Stimulated activated CD4-positive, alpha-beta T cell treated with anti-CD3 and anti-CD28 coated beads, Interleukin-1b, Interleukin-23, amount 100 ng/mL, for 1 hour (primary cell): ENCODE measurements at places on chromosomes 16 and 17.

DNA sequence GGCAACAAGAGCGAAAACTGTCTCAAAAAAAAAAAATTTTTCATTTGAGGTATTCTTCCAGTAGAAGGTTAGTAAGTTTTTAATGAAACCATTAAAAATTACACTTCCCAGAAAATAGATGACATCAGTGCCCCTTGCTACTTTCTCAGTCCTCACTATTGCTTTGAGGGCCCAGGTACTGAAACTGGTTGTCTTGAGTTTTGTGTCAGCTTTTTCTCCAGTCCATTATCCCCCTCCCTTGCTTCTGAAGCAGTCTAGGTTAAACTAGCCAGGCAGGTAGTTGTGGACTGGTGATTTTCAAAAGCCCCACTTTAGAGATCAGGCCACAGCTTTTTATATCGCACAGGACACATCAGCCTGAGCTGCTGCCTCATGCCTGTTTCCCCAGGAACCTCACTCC lies 10.9 kb downstream of the SMCR8 start:
- no peak for DNase-seq

- DNase-seq, result peak; percentile 51
Measured at GRCh38 chr16:85393674-85394451, 219.3 kb upstream of the GSE1 start.

- DNase-seq, result no peak
Measured at GRCh38 chr17:79685121-79685520, 45.6 kb upstream of the ENPP7 start.

- DNase-seq, result no peak
Measured at GRCh38 chr16:27152121-27152520, 51.2 kb upstream of the KDM8 start.

DNA sequence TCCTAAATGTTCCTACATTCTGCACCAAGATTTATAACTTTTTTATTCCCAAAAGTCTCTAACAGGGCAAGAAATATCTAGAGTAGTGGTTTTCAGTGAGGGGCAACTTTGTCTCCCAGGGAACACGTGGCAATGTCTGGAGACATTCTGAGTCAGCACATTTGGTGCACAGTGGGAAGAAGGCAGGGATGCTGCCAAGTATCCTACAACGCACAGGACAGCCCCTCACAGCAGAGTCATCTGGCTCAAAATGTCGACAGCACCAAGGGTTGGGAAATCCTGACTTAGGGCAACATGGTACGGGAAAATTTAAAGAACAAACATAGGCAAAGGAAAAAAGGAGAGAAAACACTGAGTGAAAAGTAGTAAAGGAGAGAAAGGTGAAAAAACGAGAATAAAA lies 61.8 kb downstream of the SMG6 start:
- no peak for DNase-seq

DNA sequence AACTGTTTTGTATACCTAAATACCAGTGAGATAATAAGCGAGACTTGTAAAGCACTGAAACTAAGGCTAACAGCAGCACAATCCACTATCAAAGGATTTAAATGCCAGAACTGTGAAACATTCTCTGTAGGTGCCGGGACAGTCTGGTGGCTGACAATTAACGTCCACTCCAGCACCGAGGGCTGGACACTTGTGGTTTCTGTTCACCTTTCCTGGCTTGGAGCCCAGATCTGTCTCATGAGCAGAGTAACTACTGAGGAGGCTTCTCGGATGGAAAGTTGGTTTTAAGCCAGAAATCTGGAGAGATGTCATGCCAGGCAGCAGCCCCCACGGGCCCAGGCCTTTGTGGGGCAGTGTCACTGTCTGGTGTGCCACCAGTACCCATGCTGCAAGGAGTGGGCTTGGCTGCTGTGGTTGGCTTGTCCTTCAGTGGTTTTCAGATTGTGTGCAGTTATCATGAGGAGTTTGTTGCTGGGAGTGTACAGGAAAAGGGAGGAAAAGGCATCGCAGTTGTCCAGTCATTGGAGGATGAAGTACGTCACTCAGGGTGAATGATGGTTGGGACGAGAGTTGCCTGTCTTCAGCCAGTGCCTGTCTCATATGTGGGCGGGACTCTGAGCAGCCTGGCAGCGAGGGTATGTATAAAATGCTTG lies 35.5 kb downstream of the UBN1 start:
- no peak for DNase-seq

DNA sequence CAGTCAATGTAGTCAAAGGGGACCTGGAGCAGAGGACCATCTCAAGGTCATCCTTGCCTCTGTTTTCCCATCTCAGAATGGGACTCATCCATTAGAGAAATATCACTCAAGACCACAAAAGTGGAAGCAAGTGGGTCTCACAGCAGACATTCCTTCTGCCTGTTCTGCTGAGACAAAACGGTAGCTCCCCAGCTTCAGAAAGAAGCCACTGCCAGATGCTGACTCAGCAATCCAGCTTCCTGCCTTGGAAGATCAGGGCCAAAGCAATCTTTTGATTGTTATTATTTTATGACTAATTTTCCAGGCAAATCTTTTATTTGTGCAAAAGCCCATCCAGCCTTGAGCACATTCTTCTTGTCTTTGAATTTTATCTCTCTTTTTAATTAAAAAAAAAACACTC lies 86.8 kb downstream of the CCT6B start:
- no peak for DNase-seq

- DNase-seq, result no peak
Measured at GRCh38 chr17:76121932-76122430, 18.4 kb upstream of the EXOC7 start.

GRCh38 chr17:19342611-19343255 lies 19.8 kb downstream of the B9D1 start:
- no peak for DNase-seq

DNA sequence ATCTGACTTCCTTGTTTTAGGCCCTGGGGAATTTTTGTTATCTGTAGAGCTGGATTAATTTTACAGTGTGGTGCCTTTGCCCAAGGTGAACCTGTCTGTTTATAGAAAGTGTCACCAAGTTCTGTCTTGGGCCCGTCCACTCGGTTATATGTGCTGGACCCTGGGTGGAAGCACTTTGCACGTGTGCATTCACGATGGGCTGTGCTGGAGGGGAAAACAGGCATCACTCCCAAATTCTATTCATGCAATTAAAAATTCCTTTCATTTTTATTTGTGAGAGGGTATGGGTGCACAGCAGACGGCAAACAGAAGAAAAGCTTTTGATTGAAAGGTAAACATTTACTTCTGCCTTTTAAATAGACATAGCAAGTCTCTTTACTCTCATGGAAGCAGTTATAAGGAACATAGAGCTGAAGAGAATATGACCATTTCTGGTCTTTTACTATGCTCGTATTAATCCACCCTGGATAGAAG lies 101.2 kb downstream of the WWOX start:
- no peak for DNase-seq

- DNase-seq, result no peak
Measured at GRCh38 chr16:88921591-88921990, 55.1 kb upstream of the PABPN1L start.

GRCh38 chr16:51391798-51392511 lies 240.9 kb upstream of the SALL1 start:
- DNase-seq, result no peak

DNA sequence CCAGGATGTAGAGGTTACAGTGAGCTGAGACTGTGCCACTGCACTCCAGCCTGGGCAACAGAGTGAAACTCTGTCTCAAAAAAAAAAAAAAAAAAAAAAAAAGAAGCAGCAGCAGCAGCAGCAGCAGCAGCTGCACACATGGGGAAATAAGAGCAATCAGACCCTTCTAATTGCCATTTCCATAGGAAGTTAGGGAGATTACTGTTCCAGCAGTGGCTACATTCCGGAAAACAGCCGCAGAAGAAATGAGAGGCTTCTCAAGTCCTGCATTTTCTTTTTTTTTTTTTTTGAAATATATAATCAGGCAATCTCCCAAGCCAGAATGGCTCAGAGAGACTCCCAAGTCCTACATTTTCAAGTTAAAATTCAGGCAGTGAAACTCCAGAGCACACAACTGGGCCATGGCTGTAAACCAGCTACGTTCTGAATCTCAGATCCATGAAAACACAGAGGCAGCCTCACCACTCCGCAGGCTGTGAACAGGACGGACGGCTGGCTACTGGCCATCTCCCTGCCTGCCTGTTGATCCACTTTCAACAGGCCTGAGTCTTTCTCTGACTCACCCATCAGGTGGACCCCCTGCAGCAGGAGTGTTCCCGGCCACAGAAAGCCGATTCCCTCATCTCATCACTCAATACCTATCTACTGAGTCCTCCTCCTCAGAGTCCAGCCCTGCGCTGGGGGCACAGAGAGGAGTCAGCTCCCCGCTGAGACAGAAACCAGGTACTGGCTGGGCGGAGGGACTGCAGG lies 15.0 kb downstream of the TRPV1 start:
- DNase-seq, result no peak

GRCh38 chr16:54173490-54173889 lies 113.1 kb downstream of the IRX3 start:
- no peak for DNase-seq

DNA sequence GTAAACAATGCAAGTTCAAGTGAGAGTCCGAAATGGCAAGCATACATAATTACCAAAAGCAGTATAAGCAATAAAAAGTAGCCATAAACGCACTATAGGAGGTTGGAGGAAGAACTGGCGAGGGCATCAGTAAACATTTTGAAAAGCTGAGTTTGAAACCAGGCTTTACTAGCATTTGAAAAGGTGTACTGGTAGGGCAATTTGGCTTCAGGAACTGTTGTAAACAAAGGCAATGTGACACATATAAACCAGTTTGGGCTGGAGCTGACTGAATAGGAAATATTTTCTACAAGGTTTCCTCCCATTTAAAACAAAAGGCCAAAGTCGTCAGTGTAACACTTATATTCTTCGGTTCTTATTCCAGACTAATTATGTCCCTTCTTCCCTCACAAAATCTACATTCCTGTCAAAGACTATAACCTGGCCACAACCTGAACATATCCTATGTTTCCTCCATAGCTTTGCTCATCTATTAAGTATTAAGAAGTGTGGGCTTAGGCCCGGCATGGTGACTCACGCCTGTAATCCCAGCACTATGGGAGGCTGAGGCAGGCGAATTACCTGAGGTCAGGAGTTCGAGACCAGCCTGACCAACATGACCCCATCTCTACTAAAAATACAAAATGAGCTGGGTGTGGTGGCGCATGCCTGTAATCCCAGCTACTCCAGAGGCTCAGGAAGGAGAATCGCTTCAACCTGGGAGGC lies 7.8 kb downstream of the CBX1 start:
- DNase-seq, result no peak

GRCh38 chr16:2520097-2520783 lies at the start of gene AMDHD2:
Gene AMDHD2 (plus strand): TSS chr16:2520371. CDS start chr16:2520459, 88 bp downstream.
- peak; percentile 68 for DNase-seq

- DNase-seq, result no peak
Measured at GRCh38 chr16:51636920-51637769, 486.1 kb upstream of the SALL1 start.

DNA sequence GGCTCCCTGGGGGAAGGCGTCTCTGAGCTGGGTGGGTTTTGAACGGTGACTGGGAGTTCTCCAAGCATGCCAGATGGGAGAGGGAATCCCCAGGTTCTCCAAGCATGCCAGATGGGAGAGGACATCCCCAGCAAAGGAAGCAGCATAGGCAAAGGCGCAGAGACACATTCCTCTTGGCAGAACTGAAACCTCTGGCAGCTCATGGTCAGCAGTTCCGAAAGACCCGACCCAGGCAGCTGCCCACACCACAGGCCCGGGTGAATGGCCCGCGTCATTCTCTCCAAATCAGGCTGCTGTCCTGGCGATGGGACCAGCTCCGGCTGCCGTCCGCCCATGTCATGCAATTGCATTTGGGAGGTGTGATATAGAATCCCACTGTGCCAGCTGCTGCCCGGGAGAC lies 8.0 kb downstream of the ZNF469 start:
- DNase-seq, result no peak

GRCh38 chr17:64565563-64565962 lies 58.8 kb downstream of the CEP95 start:
- DNase-seq, result no peak

- no peak for DNase-seq
Measured at GRCh38 chr17:71329310-71330098, 791.3 kb upstream of the SOX9 start.

DNA sequence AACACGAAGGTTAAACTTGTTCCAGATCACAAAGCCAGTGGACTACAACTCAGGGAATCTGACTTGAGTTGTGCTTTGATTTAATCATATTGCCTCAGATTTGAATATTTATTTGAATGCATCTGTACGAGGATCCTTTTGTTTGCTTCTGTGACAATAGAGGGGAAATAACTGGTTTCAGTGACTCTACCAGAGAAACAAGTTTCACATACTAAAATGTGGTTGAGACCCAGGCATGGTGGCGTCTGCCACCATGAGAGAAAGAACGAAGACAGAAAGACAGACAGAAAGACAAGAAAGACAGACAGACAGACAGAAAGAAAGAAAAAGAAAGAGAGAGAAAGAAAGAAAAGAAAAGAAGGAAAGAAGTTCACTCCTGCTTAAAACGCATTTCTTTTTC lies 24.0 kb downstream of the YWHAE start:
- no peak for DNase-seq

DNA sequence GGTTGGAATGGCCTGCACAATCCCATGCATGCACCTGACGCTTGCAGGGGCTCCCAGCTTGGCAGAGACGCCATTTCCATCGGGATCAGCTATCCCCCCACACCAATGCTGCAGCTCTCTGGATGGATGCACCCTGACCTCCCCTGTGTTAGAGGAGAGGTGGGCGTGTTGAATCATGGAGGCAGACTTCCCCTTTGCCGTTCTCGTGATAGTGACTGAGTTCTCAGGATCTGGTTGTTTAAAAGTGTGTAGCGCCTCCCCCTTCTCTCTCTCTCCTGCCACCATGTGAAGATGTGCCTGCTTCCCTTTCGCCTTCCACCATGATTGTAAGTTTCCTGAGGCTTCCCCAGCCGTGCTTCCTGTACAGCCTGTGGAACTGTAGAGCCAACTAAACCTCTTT lies 17.8 kb upstream of the KCNH6 start:
- no peak for DNase-seq

GRCh38 chr17:19321481-19322128 lies 40.9 kb downstream of the B9D1 start:
- no peak for DNase-seq

GRCh38 chr17:5840811-5841446 lies 229.2 kb upstream of the WSCD1 start:
- no peak for DNase-seq

- no peak for DNase-seq
Measured at GRCh38 chr16:88927010-88927409, 50.0 kb downstream of the CBFA2T3 start.

DNA sequence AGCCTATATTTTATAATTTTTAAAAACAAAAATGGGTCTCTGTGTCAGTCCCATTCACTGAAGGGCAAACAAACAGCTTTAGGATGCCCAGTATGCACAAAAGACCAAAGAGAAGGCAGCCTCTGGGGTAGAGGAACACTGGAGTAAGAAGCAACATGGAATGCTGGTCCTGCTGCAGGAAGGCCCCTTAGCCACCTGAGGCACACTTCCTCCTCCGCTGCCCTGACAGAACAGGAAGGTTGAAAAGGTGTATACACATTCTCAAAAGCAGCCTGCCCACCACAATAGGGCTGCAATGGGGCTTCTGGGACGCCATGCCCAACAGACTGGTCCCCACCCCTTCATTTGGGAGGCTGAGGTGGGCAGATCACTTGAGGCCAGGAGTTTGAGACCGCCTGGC lies 19.5 kb downstream of the TOM1L2 start:
- no peak for DNase-seq

- no peak for DNase-seq
Measured at GRCh38 chr16:14427371-14427948, 202.6 kb downstream of the PARN start.

GRCh38 chr17:22233382-22233781 lies 541.1 kb downstream of the KCNJ18 start:
- no peak for DNase-seq

GRCh38 chr17:66493283-66494019 lies 191.0 kb downstream of the PRKCA start:
- no peak for DNase-seq

- DNase-seq, result no peak
Measured at GRCh38 chr17:62101515-62101914, 36.4 kb upstream of the MED13 start.
